Forelimb muscle (tissue), 1 donor: ENCODE measurements at places on chromosomes 6 and 20.

DNA sequence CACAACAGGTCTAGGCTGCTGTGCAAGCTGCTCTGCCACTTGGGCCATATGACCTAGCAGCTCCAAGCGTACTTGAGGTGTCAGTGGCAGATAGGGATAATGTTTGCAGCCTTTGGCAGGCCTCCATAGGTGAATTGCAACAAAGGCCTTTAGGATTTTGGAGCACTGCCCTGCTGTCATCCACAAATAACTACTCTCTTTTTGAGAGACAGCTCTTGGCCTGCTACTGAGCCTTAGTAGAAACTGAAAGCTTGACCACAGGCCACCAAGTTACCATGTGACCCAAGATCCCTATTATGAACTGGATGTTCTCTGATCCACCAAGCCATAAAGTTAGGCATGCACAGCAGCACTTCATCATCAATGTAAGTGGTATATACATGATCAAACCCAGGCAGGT, 29.9 kb downstream of the FBXO30 start:
- DNase-seq: no peak

GRCh38 chr20:17648791-17649730, 33.0 kb downstream of the RRBP1 start:
- DNase-seq: no peak

- DNase-seq: no peak
Observed at GRCh38 chr20:11076434-11077105, 402.8 kb upstream of the JAG1 start.

DNA sequence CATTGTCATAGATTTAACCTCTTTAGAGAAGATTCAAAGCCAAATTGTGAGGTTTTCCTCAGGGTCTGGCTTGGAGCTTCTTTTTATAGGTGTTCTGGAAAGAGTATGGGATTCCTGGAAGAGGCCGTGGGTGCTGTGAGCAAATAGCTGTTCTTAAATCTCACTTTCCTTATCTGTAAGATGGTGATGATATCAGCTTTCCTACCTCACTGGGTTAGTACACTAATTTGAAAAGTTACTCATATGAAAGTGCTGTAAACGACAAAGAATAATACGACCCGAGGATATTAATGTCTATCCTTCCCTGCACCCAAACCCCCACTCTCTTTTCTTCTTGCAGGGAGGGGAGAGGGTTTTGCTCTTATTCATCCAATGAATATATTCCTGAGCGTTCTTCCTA, 116.9 kb upstream of the ENPP5 start:
- DNase-seq: no peak

GRCh38 chr6:145752638-145753037, 17.3 kb upstream of the EPM2A start:
- DNase-seq: no peak

DNA sequence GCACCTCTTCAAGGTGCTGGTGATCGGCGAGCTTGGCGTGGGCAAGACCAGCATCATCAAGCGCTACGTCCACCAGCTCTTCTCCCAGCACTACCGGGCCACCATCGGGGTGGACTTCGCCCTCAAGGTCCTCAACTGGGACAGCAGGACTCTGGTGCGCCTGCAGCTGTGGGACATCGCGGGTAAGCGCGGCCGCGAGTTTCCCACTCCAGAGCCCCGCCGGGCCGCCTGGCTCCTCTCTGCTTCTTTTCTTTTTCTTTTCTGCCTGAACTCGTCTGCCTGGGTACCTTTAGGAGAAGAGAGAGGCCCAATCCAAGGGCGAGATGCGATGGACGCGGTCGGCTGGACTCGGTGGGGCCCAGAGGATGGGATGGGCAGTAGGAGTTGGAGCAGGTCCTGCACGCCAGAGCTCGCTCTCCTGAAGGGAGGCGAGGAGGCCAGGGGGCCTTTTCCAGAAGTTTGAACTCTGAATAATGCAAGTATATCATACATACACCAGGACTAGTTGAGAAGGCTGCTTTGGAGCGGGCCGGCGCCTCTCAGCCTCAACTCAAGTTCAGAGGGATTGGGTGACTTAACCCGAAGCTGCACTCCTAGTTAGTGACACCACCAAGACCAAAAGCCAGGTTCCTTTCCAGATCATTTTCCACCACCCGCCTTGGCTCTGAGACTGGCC, 445 bp downstream of the RAB32 start:
- no peak for DNase-seq

- DNase-seq: no peak
Observed at GRCh38 chr6:155256122-155256795, 7.6 kb upstream of the CLDN20 start.

DNA sequence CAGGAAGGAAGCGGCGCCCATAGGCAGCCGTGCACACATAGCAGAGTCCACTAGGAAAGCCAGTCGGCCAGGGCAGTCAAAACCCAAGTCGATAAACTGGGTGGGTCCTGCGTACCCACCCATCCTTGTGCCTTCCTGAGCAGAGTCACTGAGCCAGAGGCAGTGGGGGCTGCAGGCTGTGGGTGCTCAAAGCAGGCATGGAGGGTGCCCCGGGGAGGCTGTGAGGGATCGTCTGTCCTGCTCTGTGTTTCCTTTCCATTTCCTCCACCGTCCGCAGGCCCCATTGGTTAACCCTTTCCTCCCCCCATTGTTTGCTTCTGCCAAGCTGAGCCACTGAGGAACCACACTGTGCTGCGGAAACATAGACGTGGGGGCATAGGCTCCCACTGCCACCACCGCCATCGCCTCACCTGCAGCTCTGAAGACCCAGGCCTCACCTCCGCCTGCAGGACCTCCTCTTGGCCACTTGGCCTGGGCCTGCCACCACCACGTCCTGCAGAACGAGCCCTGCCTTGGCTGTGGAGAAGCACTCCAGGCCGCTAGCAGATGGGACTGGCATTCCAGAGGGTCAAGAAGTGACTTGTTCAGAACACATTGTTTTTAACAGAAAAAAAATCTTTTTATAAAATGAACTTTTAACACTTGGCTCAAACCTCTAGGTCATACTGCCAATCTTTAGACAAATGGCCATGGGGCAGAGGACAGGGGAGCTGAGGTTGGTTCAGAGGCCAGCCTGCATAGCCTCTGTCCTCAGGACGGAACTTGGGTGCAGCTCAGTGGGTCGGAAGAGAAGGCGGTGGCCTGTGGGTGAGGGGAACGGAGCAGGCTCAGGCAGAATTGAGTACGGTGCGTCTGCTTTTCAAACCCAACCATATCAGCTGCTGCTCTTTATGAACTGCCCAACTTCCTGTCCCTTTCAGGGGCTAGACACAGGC, 52.6 kb downstream of the TCP11 start:
- no peak for DNase-seq

GRCh38 chr20:57625181-57625958, 5.1 kb upstream of the ZBP1 start:
- no peak for DNase-seq

DNA sequence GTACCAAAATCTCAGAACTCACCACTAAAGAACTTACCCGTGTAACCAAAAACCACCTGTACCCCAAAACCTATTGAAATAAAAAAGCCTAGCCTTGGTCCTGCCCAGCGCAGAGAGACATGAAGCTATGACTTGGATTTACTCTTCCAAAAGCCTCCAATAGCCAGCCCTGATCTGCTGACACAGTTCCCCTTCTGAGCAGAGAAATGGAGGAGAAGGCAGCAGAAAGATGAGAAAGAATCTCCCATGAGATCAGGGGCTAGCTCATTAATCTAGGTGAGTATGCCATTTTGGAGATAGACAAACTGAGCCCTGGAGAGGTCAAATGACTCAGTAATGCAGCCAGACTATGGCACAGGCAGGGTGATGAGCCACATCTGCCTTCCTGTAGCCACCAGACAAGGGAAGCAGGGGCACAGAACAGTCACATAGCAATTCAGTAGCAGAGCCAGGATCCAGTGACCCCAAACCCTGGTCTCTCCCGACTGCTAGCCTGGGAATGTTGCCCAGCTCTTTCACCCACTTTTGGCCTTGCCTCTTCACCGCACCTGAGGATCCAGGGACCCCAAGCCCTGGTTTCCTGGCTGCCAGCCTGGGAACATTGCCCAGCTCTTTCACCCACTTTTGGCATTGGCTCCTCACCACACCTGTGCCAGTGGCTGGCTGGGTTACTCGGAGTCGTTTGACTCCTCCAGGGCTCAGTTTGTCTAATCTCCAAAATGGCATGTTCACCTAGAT, 7.2 kb upstream of the SDCBP2 start:
- DNase-seq: no peak

GRCh38 chr6:106927531-106928398, 46.8 kb downstream of the CD24 start:
- peak; percentile 13 for DNase-seq

GRCh38 chr6:142787422-142787821, 157.6 kb downstream of the HIVEP2 start:
- DNase-seq: no peak

GRCh38 chr20:44896583-44896982, 11.1 kb downstream of the YWHAB start:
- no peak for DNase-seq

GRCh38 chr20:53284256-53284655, 309.4 kb downstream of the ZNF217 start:
- DNase-seq: no peak

DNA sequence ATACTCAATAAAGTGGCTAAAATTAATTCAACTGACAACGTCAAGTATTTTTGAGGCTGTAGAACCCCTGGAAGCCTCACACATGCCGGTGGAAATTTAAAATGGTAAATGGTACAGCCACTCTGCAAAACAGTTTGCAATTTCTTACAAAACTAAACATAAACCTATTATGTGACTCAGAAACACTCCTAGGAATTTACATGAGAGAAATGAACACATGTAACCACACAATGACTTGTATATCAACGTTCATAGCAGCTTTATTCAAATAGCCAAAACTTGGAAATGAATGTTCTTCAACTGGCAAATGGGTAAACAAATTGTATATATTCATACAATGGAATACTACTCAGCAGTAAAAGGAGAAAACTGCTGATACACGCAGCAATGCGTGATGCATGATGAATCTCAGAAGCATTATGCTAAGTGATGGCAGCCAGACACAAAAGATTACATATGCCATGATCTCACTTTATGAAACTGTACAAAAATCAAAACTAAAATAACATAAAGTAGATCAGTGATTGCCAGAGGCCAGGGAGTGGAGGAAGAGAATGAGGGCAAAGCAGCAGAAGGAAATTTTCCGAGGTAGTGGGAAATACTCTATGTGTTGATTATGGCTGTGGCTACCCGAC, 112.5 kb downstream of the FAM50B start:
- DNase-seq: no peak

GRCh38 chr6:26556263-26557070, 18.3 kb downstream of the HMGN4 start:
- DNase-seq: no peak

- no peak for DNase-seq
Observed at GRCh38 chr20:21033817-21034216, 72.3 kb downstream of the LINC00237 start.

DNA sequence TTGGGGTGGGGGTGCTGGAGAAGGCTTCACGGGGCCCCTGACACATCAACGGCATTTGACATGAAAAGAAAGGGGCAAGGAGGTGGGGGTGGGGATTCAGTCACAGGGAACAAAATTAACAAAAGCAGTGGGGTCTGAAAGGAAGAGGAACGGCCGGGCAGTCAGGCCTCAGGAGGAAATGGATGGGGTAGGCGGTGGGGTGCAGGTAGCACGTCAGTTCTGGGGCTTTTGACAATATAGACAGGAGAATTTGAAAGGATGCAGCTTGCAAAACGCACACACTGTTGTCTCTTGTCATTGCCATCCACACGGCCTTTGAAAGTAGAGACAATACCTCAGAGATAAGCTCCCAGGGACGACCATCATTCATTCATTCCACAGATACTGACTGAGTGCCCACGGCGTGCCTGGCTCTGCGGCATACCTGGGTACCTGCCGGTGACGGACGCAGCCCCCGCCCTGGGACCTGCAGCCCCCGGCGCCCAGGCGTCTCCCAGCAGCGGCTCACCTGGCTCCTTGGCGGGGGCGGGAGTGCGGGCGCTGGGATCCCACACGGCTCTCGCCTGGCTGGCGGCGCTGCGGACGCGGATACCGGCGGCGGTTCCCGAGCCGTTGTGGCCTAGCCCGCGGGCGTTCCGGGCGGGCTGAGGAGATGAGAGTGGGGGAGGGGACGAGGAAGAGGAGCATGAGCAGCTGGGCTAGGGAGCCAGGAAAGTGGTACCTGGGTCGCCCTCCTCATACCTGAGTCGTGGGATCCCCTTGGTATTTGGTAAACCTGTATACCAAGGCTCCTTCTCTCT, at the start of gene SLC26A8:
Gene SLC26A8 (minus strand): TSS at position 646 of the 800 bp plus-strand sequence. CDS start 4,934 bp downstream, outside the sequence.
- DNase-seq: no peak

DNA sequence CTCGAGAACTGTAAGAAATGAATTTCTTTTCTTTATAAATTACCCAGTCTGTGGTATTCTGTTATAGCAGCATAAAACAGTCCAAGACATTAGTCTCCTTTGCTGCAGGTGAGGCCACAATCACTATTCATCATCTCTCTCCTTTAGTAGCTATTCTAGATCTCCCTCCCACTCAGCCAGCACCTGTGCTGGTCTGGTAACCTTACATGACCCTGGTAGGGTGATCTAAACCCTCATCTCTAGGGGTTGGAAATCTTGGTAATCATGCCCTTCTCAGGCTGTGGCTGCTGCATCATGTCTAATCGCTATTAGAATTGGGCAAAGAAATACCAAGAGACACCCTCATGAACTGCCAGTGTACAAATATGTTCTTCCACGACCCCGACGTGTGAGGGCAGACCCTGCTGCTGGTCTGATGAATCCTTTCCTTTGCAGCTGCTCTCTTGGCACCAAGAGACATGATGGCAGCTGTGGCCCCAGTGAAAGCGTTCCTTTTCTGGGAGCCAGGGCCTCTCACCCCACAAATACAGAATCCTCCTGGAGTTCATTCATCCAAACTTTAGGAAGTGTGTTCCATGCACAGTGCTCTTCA, 23.0 kb upstream of the IGF2R start:
- DNase-seq: no peak

GRCh38 chr6:167146135-167146534, 11.6 kb downstream of the GPR31 start:
- DNase-seq: no peak

DNA sequence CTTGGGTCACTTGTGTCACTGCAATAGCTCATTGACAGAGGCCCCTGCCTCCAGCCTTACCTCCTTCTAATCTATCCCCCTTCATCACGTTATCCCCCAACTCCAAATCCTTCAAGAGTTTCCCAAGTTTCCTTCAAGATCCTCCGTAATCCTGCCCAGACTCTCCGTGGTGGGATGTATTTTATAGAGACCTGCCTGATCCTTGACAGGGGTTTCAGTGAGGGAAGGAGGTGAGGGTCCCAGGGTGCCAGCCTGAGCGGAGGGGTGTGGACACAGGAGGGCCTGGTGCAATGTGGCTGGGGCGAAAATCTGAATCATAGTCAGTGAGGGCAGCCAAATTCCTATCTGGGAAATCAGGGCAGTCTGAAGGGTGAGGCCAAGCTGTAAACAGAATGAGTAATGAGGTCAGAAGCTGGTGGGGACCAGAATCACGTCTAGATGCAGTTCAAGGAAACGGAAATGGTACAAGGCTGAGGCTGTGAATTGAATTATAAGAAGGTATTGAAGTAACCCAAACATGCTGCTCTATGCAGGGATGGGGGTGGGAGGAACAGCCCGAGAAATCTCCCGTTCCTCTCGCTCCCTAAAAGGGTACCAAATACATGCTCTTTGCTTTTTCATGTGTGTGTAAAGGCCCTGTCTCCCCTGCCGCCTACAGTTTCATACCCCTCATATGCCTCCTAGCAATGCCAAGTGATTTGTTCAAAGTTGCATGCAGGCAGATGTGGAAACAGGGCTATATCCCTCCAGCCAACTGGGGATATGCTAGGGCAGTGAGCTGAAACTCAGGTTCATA, 35.4 kb upstream of the PIM1 start:
- DNase-seq: no peak
